Stimulated activated CD8-positive, alpha-beta memory T cell treated with anti-CD3 and anti-CD28 coated beads, Interleukin-4, amount 100 ng/mL, for 4 hours (primary cell): ENCODE measurements at places on chromosomes 4 and X.

- DNase-seq = no peak
Observed at GRCh38 chr4:73450398-73451004, 14.5 kb downstream of the AFP start.

DNA sequence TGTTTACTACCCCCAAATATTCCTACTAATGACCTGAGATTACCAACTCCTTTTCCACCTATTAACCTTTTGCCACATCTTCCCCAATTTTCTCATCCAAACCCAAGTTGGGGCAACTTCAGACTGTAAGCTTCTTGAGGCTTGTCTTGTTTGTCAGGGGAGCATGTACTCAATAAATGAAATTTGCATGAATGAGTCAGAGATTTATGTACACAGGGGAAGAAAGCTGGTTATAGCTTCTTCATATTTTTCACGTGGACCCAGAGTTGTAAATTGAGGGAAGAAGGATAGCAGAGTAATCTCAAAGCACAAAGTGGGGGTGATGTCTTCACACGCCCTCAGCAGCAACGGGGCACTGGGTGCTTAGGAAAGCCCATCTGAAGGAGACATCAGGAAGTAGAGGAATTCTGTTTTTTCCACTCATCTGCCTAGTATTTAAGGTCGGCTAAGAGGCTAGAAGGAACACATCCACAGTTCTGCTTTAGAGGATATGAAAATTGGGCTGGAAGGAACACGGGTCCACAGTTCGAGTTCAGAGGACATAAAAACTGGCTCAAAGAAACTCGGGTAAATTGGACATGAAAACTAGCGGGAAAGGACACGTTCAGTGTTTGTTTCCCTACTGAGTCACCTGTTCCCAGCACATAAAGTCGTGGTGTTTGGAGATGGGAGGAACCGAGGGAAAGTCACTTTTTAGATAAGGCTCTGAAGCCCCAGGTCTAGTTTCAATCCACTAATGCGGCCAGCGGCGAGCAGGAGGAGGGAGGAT, 696 bp upstream of the CA5B start:
- DNase-seq = no peak

GRCh38 chr4:170226288-170226687, 136.5 kb upstream of the AADAT start:
- DNase-seq = no peak

DNA sequence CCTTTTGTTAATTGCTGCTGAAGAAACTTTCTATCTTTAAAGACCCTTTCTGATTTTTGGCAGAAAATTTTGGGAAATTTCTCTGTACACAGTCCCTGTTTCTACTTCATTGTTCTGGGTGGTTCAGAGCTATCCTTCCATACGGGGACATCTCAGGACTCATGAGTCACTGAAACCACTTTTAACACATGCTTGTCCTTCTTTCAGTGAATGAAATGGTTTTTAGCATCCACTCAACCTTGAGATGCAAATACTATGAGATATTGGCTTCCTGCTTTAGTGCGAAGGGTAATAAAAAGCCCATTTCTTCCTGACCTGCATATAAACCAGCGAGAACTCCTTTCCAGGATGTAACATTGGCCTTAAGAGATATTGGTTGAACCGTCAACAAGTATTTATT, 158.0 kb downstream of the REPS2 start:
- no peak for DNase-seq

GRCh38 chr4:106062452-106062875, 167.2 kb downstream of the NPNT start:
- no peak for DNase-seq

DNA sequence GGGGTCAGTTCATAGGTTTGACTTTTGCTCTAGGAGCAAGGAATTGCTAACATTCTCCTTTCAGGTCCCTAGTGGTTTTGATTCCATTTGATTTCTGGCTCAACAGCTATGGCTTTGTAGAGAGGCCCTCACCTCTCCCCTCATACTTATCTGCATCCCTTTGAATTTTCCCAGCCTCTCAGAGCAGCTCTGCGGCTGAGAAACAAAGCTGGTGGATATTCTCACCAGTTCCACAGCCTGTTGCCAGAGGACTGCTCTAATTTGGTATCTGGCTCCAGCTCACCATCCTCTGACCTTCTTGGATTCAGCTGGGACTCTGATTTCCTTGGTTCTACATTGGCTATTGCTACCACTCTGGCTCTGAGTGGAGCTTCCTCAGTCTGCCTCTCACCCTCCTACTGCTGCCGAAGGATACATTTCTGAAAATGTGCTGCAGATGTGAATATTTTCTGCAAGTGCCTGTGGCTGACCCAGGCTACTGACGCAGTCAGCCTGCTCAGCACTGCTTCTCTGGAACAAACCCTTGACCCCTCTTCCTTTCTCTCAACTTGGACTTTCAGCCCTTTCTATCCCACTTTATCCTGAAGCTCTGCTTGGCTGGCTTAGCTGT, 110.9 kb upstream of the ENPEP start:
- no peak for DNase-seq

GRCh38 chrX:49260221-49260985, 4.1 kb downstream of the FOXP3 start:
- DNase-seq = no peak

- no peak for DNase-seq
Observed at GRCh38 chrX:25873196-25873595, 264.9 kb upstream of the MAGEB18 start.

- no peak for DNase-seq
Observed at GRCh38 chr4:2047031-2047660, 12.0 kb upstream of the NAT8L start.

DNA sequence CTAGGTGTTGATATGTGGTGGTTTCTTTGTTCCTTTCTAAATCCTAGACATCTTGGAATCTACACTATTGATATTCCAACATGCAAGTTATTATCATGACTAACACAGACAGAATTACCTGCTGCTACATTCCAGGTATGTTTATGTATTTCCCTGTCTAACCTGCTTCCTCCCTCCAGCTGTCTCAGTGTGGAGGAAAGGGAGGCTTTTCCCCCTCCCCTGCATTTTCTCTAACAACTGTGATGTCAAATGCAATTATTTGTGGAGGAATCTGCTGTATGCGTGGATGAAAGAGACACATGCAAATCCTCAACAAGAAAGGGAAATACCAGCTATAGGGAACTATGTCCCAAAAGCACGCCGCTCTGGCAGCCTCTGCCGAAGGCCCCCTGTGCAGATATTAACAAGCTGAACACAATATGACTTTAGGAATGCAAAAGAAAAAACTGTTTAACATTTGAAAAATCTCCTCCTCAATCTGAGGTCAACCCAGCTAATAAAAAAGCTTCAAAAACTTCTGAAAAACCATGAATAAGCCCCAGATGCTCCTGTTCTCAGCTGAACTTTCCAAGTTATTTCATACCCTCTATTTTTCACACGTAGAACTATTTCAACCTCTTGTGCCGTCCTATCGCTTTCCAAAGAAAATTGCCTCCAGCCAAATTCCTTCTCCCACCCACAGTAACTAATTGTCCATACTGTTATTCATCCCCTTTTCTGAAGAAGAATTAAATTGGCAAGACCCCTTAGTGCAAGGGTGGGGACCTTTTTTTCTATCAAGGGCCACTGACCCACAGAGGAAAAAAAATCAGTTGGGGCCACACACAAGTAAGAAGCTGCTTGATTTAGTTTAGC, 225.1 kb upstream of the GPC4 start:
- no peak for DNase-seq

DNA sequence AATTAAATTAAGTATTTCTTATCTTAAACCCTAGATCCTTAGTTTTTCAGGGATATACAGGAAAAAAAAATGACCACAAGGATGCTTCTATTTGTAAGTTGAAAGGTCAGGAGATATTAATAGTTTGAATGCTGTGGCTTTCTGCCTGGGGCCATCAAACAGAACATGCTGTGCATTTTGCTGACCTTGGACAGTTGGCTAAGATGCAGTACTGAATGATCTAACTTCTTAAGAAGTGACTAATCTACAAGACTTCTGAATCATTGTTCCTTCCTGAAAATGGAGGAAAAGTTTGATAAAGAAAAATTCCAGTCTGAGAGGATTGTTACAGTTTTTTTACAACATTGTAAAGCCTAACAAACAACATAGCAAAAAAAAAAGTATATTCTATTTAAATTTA, 237.8 kb upstream of the JADE1 start:
- no peak for DNase-seq

GRCh38 chr4:144499777-144500176, 146.2 kb upstream of the HHIP start:
- DNase-seq = no peak

DNA sequence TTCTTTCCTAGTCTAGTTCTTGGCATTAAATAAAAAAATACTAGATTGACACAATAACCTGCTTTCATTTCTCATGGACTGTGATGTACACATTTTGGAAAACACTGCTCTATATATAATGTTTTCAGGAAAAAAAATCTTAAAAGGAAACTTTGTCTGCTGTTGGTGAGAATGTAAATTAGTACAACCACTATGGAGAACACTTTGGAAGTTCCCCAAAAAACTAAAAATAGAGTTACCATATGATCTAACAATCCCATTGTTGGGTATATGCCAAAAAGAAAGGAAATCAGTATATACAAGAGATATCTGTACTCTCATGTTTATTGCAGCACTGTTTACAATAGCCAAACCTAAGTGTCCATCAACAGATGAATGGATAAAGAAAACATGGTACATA, 202.3 kb downstream of the PPP3CA start:
- no peak for DNase-seq

DNA sequence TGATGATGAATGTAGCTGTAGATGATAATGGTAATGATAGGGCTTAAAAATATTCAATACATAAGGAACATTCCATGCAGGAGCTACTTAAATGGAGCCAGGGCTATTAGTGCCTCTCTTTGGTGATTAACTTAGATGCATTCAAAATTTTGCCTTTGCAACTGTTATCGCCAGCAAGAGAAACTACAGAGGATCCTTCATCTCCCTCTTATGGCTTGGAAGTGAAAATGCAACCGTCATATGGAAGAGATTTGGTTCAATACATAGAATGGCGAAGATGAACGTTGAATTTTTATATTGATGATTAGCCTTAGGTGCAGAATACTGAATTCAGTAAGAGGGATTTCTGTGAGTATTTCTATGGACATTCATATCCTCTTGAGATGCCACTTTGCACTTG, 134.5 kb upstream of the NLGN4X start:
- no peak for DNase-seq

DNA sequence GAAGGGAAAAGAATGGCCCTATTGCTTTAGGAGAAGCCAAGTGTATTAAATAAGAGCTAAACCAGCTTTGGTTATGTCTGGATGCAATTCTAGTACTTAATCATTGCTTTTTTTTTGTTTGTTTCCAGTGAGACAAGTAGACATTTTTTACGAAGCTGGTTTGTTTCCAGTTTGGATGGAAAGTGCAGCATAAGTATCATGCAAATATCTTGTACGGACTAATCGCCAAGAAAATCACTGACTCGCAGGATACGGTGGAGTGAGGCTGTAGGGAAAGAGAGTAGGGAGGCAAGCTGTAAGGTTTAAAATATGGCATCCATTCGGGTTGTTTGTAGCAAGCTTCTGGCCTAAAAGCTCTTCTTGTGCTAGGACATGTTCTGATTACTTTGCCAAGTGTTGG, 64.8 kb downstream of the HPGD start:
- no peak for DNase-seq

DNA sequence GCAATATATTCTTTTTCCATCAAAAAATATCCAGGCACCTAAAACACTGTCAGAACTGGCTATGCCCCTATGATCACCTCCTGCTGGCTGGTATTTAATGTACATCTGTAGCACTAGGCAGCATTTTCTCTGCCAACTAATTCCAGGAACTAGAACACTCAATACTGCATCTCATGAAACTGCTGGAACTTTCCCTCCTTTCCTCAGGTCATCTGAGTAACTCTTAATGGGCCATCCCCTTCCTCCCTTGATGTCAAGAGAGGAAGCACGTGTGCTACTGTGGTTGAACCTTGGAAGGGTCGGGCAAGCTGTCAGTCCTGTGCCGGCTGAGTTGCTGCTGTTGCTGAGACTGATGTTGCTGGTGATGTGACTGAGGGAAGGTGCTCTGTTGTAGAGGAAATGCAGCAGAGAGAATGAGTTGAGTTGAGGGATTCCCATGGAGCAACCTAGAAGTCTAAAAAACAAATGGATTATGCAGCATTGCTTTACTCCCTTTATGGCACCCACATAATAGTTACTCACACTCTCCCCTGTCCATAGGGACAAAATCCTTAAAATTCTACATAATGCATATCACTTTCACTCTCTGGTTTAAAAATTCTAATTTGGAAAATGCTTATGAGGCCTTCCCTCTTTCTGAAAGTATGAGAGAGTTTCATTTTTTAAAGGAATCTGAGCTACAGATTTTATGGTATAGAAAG, 39.5 kb downstream of the TMEM165 start:
- DNase-seq = no peak

GRCh38 chr4:144599621-144600020, 46.3 kb upstream of the HHIP start:
- no peak for DNase-seq

- no peak for DNase-seq
Observed at GRCh38 chr4:181643466-181643865, 599.7 kb upstream of the TENM3 start.

- no peak for DNase-seq
Observed at GRCh38 chr4:182192511-182193181, 50.6 kb upstream of the TENM3 start.

- DNase-seq = no peak
Observed at GRCh38 chr4:63937961-63938360, 471.3 kb downstream of the TECRL start.

DNA sequence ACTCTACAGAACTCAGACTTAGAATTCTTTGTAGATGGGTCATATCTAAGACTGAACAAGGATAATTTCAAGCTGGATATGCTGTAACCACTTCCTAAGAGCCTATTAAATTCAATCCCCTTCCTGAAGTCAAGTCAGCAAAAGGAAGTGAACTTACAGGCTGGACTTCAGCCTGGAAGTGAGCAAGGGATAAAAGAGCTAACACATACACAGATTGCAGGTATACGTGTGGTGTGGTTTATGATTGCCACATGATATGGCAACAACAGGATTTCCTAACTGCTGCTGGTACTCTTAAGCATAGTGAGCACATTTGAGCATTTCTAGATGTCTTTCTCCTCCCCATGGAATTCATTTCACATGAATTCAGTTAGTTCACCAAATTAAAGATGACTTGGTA, 38.2 kb upstream of the UXT start:
- DNase-seq = no peak

DNA sequence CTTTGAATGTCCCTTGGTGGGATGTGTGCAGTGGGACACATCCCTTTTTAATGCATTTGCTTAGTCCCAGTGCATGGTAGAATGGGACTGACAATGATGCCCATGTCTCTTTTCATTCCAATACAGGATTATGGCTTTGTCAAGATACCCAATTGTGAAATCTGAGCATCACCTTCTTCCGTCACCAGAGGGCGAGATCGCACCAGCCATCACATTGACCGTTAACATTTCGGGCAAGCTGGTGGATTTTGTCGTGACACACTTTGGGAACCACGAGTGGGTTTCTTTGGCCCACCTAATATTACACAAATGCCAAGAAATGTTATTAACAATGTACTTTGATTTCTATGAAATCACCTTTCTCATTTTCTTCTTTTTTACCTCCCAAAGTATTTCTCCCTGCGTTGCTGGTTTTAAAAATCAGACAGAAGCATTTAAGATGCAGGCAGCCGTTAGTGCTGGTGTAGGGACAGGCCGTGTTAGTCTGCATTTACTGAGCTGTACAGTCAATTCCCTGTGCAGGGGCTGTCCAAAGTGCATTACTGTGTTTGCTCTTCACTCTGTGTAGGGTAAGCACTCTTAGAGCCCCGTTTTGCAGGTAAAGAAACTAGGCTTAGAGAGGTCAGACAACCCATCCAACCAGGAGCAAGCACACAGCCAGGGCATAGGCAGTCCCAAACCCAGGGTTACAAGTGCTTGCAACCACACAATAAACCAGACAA, 46.5 kb downstream of the CWH43 start:
- no peak for DNase-seq
